CD4-positive, alpha-beta T cell treated with Interleukin-6 for 4 hours (primary cell): ENCODE measurements at places on chromosomes 3 and 15.

DNA sequence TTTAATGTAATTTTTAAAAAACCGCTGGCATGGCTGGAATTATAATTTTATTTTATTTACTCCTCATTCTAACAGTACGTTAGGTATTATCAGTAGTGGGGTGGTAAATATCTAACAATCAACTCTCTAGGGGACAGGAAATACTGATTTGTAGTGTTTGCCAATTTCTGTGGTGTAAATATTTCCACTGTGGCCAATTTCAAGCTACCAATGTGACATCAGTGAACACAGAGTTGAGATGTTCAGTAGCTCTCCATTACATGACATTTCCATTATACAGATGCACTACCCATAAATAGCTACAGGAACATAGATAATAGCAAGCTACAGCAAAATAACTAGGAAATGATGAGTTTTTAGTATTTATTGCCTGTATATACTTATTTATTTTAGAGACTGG, 10.0 kb upstream of the ARL8B start:
- DNase-seq = no peak

DNA sequence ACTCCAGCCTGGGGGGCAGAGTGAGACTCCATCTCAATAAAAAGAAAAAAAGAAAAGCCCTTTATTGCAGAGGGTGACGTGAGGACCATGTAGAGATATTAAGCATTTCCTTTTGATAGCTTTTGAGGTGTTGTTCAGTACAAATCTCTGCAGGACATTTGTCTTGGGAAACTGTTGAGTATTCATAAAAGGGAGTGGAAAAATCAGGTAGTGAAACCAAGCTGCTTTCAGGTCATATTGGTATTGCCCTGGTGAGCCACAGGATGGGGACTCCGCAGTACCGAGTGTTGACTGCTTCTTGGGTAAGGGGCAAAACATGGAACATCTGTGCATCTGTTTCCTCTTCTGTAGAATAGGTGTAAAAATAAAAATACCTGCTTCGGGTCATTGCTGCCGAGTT, 9.9 kb downstream of the ITPR1 start:
- no peak for DNase-seq

DNA sequence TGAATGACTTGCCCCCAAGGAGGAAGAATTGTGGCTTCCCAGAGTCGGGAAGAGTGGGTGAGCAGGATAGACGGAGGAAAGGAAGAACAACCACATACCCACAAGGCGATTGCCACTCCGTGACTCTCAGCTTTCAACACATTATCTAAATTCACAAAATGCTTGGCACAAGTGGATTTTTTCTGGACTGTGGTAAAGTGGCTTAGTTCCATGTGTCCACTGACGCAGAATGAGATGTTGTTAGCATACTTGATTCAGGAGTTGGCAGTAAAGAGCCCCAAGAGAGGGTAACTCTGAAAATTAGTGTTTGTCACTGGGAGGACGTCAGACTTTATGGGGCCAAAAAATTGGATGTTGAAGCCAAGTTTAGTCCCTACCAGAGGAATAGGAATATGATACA, 198.8 kb upstream of the CTNNB1 start:
- no peak for DNase-seq

GRCh38 chr15:96064351-96064756, 266.1 kb upstream of the NR2F2 start:
- DNase-seq = no peak

DNA sequence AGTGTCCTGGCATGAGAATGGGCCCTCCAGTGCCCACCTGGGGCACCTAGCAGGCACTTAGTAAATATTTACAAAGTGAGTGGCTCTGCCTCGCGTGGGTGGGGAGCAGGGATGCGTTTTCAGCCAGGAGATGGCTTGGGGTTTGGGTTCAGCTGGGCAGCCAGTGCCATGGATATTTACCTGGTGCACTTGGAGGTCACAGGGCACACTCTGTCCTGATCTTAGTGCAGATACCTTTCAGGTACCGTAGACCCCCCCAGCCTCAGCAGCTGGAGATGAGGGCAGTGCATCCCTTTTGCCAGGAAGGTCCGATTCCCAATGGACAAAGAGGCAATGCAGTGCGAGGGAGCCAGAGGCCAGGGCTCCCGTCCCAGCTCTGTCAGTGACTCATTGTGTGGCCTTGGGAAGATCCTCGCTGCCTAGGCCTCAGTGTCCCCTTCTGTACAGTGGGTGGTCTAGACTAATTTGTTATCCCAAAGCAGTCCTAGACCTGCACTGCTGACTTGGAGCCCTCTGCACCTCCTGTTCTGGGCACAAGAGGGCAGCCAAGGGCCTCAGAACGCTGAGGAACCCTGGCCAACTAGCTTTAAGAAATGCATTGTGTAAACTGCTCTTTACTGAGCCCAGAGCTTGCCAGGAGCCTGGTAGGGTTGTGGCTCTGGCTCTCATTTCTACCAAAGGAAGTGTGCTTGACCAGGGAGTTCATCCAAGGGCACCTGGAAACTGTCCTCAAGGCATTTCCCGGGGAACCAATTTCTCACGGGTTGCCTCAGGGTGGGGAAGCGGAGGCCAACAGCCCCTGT, 16.0 kb downstream of the HDAC11 start:
- peak; percentile 71 for DNase-seq

GRCh38 chr3:150225986-150226385, 182.1 kb upstream of the TSC22D2 start:
- no peak for DNase-seq

GRCh38 chr3:61832375-61833229, 271.2 kb downstream of the PTPRG start:
- DNase-seq = no peak

DNA sequence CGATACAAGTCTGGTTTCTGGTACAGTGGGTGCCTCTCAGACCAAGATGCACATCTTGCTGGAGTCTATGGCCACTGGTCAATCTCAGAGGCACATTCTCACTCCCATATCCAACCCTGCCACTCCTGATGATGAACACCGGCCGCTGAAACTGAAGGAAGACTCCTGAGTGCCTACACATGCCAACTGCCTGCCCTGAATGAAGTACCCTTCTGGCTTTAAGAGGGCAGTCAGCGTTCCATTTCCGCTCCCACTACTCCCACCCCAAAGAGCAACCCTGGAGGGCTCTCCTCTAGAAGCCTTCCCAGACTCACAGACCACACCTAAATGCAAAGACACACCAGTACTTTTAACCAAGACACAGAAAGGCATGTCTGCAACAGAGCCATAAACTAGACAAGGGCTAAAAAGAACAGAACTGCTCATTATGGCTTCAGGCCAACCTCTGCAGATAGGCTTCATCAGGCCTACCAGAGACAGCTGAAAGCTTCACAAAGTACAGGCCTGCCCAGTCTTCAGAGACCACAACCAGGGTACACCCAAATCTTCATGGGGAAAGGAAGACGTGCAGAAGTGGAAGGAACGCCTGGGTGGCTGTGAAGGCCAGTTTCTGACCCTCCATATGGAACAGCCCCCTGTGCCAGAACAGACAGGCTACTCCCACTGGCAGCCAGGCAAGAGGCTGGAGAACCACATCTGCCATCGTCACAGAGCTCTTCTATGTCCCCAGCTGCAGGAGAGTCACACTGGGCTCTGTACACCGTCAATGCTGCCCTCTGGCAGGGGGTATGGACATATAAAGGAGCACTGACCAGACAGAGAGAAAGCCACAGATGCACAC, 14.3 kb downstream of the ANP32A start:
- DNase-seq = no peak

- DNase-seq = no peak
Observed at GRCh38 chr15:98755138-98755537, 106.8 kb downstream of the IGF1R start.

DNA sequence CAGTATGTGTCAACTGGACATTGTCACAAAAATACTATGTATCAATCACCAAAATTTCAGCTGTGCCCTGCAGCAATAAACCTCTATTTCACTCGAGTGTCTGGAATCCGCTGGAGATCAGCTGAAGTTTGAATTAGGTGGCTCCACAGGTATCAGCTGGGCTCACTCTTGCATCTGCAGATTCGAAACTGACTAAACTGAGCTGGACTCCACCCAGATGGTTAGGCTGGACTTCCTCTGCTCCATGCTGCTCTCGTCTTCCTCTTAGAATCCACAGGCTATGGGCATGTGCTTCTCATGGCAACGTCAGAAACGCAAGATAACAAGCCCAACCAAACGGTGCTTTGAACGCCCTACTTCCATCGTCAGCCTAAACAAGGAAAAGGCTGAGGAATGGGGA, 565.3 kb upstream of the ROBO2 start:
- no peak for DNase-seq

- no peak for DNase-seq
Observed at GRCh38 chr3:159817126-159817525, 171.5 kb upstream of the IL12A start.

DNA sequence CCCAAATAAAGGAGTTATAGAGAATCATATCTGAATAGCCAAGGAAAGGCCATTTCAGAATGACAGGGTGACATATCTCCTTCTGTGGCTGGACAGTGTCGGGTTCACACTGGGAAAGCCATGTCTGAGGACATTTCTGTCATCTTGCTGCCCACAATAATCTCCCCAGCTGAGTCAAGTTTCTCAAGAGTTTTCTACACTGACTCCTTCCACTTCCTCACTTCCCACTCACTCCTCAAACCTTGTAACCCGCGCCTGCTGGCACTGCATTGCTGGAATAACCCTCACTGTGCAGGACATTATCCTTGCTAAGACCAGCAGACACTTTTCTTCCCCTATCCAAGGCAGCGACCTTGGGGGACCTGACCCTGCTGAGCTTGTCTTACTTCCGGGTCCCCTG, 5.3 kb upstream of the INSYN1 start:
- no peak for DNase-seq

DNA sequence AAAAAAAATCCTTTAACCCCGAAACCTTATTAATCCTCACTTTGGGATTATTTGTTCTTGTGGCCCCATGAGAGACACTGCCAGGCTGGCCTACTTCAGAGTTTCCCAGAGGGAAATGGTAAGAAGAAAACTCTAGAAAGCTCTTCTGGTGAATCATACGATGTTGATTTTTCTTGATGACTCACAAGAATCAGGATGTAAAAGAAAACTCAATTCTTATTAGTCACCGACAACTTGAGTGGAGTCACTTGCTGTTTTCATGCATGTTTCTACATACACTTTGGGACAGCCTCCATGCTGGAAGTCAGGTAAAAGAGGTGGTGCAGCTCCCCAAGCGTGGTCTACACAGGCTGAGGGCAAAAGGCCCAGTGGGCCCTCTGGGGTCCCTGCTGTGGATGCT, 42.8 kb downstream of the MYO5C start:
- DNase-seq = no peak

DNA sequence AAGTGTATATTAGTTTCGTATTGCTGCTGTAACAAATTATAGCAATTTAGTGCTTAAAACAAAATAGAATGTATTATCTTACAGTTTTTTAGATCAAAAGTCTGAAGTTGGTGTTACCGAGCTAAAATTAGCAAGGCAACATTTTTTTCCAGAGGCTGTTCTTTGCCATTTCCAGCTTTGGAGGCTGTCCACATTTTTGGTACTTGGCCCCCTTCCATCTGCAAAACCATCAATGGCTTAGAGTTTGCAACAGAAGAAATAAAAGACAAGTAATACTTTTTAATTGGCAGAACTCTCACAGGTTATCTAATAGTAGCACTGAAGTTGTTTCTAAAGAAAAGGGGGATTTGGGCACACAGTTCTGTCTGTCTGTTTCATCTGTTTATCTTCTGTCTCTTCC, 1248.5 kb downstream of the ROBO1 start:
- DNase-seq = no peak

DNA sequence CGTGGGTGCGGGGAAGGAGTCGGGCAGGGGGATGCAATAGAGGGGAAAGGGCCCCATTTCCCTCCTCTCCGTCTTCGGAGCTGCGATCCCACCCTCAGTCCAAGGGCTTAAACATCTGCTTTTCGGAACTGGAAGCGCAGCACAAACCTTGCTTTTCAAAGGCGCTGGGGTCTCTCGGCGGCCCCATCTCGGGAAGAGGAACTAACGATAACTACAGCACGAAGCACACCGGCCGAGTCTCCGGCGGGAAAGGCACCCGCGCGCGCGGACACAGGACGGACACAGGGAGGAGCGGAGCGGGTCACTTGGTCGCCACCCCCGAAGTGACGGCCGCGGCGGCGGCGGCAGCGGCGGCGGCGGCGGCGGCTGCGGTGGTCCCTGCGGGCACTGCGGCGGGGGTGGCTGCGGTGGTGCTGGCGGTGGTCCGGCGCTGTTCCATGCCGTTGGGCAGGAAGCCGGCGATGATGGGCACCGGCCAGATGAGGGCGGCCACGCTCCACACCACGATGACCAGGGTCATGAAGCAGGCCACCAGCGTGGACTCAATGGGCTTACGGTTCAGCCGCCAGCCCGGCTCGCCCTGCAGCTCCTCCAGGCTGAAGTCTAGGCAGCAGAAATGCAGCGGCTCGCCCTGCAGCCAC, 1.1 kb downstream of the TMEM158 start:
- DNase-seq = peak; percentile 12

- DNase-seq = no peak
Observed at GRCh38 chr15:31485911-31486461, 159.4 kb downstream of the KLF13 start.

DNA sequence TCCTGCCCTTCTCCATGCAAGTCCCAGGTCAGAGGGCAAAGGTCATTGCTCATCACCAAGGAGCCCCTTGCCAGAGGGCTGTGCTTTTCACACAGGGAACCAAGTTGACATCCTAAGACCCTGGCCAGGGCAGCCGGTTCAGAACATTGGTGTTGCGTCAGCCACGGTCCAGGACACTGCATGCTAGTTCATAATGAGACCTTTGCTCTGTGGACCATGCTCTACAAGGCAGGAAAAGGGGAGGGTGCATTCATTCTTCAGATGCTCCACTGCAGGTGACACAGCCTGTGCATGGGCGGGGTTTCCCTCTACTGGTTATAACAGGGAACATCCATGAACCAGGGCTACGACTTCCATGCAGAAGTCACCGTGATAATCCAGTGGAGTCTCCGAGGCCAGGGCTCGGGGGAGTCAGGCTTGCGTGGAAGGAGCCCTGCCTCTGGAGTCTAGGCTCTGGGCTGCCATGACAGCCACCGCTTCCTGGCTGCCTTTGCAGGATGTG, 81.6 kb downstream of the OCA2 start:
- no peak for DNase-seq

DNA sequence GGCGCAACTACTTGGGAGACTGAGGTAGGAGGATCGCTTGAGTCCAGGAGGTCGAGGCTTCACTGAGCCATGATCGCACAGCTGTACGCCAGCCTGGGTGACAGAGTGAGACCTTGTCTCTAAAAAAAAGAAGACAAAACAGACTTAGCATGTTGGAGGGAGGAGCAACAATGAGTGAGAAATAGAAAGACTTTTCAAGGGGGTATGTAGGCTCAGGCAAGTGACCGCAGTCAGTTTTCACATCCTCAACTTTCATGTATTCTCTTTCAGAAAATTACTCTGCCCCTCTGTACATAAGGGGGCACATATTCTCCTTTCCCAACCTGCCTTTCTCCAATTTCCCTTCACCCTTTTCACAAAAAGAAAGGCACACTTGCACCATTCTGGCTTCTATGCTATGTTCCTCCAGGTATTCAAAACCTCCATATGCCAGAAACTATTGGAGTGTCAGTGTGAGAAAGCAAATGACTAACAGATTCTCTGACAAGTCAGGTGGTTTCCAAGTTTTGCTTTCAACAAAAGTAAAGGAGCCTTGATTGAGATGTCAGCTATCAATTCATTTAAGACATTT, 7.6 kb downstream of the NSUN3 start:
- DNase-seq = no peak
